ENCODE measurements at places on chromosomes 2 and 18.

- DNase-seq, result peak; percentile 17
Measured at GRCh38 chr2:88626171-88627054, 851 bp downstream of the EIF2AK3 start.

DNA sequence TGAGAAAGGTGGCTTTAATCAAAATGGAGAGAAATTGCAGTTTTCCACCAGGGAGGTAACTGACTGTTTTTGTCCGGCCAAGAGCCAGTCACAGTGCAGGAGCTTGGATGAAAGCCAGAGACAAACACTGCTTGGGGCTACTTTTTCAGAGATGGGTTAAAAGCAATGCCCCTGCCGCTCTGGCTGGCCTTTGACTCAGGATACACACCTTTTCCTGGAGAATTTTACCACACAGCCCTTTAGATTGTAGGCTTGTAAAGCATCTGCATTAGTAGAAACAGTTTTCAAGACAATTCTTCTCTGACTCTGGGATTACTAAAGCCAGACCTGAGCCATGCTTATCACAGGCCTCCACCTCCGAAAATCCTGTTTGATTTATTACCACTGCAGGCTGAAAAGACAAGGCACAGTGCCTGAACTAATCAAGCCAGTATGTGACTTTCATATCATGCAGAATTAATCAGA is 79.7 kb downstream of the CCBE1 start:
- no peak for DNase-seq

GRCh38 chr2:42410742-42411514 is 49.9 kb upstream of the COX7A2L start:
- no peak for DNase-seq

- DNase-seq, result peak; percentile 23
Measured at GRCh38 chr2:70069049-70069448, 18.2 kb upstream of the PCBP1 start.

GRCh38 chr2:15647622-15648590 is 56.2 kb downstream of the DDX1 start:
- no peak for DNase-seq

DNA sequence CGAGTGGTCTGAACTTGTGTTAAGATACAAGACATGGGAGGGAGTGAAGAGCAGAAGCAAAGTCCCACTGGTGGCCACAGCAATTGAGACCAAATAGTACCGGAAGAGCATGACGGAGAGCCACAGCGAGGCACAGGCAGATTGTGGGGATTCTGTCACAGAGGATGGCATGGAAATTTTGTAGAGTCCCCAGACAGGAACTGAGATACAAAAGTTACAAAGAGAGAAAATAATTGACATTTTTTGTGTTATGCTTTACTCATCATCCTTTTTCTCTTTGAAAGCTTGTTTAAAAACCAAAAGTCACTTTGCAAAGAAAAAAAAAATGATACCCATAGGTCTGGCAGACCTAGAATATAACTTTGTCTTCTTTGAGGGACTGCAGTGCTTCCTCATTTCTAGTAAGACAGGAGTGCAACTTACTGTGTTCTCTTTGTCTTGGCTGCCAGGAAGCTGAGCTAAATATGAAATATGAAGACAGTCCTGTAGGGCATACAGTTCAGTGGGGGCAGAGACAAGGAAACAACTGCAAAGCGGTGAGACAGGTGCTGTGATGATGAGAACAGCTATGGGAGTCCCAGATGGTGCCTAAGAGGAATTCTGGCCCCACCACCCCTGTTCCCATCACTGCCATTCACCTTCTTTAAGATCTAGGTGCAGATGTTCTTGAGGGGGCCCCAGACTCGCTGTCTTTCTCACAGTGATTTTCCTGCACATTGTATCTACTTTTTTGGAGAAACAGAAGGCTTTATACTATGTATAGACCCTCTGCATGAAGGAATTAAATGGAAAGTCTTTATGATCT is 5.2 kb downstream of the ARHGAP25 start:
- DNase-seq, result no peak

GRCh38 chr18:7890075-7890474 is 323.0 kb downstream of the PTPRM start:
- no peak for DNase-seq

DNA sequence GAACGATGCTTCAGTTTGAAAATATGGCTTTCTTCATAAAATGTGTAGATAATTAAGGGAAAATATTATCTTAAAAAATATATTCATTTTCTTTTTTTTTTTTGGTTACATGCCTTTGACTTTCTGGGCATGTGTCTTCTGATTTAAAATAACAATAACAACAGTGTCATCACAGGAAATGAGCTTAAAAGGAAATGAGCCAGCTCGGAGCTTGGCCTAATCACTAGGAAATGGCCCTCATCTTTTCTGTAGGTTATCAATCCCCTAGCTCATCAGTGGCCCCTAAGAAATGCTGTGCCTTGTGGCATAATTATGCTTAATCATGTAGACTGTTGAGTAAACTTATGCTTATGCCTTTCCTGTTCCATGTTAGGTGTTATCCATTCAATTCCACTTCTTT is 141.8 kb upstream of the FHL2 start:
- no peak for DNase-seq

DNA sequence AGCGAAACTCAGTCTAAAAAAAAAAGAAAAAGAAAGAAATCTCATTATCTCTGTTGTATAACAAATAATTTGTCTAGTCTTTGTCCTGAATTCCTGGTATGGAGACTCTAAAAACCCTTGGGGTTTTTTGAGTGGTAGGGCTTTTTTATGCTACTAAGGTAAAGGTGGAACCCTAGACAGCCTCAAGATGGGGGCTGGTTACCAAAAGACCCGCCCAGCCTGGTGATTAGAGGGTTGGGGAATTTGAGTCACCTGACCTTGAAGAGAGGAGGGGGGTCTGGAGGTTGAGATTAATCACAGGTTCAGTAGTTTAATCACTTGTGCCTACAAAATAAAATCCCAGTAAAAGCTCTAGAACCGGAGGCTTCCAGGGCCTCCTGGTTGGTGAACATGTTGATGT is 17.6 kb downstream of the SOWAHC start:
- no peak for DNase-seq

- no peak for DNase-seq
Measured at GRCh38 chr2:226378753-226379705, 420.6 kb downstream of the IRS1 start.

DNA sequence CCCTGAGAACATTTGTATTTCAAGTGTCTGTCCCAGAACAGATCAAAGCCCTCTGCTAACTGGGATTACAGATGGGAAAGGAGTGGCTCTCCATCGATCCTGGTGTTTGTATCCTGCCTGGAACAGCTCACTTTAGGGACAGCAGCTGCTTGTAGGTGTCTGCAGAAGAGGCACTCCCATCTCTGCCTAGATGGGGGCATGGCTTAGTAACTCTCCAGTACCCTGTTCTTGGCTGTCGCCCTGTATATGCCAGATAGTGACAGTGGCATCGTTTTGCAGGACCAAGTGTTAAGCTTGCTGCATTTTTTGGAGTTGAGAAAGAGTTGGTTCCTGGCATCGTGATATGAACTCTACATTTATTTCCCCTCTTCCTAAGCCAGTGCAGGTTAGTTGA is 189.9 kb downstream of the SH3RF3 start:
- no peak for DNase-seq

DNA sequence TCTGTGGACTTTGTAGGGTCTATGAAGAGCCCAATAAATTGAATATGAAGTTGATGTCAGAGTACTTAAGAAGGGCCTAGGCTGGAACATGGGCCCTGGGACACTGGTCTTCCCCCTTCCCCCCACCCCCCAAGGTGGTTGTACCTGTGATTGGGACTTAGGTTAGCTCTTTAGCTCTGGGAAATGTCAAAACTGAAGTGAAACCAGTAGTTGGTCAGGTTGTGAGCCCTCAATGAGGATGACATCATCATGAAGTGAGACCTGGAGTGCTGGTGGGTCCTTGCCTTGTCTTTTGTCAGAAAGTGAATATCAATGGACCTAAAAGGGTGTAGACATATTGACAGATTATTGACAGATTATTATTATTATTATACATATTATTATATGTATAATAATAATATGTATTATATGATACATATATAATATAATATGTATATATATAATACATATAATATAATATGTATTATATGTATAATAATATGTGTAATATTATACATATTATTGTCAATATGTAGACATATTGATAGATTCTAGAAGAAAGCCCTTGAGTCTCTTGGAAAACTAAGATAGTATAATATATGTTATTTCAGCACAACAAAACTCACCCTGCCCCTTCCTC is 5.4 kb downstream of the MARS2 start:
- no peak for DNase-seq

GRCh38 chr2:24075259-24075658 is 867 bp downstream of the SF3B6 start:
- DNase-seq, result no peak

DNA sequence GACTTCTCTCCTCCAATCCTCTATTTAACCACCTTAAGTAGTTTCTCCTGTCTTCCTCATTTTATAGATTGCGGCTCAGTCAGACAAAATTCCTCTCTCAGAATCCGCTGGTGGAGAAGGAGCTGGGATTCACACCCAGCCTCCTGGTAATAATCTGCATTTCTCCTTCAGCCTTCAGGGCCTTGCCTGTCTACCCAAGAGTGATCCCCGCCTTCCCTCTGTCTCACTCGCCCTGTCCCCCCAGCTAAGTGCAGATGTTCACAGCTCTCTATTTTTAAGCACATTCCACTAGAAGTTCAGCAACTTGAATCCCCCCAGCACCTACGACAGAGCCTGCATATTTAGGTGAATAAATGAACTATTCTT is 212.5 kb upstream of the HAAO start:
- DNase-seq, result no peak

DNA sequence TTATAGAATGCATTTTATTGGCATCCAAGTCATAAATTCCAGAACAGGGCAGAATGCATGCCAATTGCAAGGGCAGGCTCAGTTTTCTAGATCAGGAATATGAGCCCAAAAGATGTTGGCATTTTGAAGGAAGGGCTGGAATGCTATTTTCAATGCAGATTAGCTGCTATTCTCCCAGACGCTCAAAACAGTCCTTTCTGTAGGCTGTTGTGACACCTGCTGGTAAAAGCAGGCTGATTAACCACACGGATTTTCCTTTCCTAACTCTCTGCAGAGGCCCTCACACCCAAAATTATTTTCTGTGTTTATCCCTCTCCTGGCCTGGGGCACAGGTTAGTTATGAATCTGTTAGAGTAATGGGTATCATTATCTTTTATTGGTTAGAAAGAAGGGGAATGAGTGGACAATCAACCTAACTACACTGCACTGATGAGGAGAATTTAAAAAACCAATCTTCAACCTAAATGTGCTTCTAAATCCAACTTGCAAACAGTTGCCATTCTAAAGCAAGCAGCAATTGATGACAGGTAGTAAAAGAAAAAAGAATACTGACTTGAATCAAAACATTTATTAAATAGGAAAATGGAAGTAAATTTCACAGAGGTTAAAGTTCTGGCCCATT is 94.0 kb downstream of the PLA2R1 start:
- DNase-seq, result peak; percentile 12

DNA sequence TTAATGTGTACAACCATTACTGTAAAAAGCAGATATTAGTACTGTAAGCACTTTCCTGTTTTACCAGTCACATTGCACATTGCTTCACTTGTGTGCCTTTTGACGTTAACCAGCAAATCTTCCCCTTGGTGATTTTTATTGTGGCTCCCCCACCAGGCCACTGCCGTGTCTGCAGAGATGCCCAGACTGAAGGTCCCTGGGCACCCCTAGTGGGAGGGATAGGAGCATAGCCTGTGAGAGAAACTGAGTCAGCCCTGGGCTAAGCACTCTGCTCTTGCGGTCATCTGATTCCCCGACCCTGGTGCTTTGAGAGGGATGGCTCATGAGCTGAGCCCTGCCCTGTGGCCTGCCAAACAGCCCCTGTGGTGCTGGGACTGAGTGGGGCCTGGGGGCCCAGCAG is 73.4 kb downstream of the INPP4A start:
- no peak for DNase-seq

DNA sequence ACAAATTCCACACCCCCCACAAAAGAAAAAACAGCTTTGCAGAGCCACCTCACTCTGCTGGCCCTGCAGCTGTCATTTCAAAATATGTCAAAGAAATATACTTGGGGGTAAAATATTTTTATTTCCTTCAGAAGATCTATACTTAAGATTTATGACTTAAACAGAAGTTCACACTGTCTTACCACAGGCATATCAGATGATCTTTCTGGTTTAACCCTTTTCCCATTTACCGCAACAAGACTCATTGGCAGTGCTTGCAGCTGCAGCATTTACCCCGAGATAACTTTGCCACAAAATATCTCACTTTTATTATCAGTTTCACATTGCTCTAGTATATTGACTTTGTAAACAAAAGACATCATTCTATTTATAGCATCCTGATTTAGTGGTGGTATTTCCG is 21.6 kb upstream of the SLC35G4 start:
- DNase-seq, result no peak
